PC-9 (cell line): ENCODE measurements at places on chromosomes 5 and 9. TPM values are rescaled to one million over a fixed set of nuclear protein-coding genes. Genes with fewer than 3 reads are reported as not detected.

The ACOT12 gene
- not detected in 2 replicates for total RNA-seq

The CDH18 gene
- not detected in 2 replicates for total RNA-seq

DNA sequence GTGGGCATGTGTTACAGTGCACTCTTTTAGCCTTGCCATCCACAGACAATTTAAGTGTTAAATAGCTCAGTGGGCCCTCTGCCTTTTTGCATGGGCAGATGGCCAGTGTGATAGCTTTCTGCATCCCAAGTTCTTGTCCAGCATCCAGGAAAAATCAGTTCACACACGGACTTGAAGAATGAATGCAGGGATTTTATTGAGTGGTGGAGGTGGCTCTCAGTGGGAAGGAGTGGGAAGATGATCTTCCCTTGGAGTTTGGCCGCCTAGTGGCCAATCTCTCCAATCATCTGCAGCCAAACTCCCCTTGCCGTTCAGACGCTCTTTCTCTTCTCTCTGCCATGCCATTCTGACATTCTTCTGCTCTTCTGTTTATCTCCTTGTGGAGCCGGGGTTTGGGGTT is 322.4 kb upstream of the GRAMD2B start:
- H3K27ac ChIP-seq = no peak overlapping the region
- H3K4me1 ChIP-seq = no peaks in the 10 kb centered on the region
- no peaks in the 10 kb centered on the region for H3K36me3 ChIP-seq

- H3K4me1 ChIP-seq = peaks cover 15% of the 10 kb centered on the region
- H3K27ac ChIP-seq = peak overlapping the region; percentile 23; the same call in 1 of the 2 replicates
- DNase-seq = no peak
- H3K27me3 ChIP-seq = no peaks in the 10 kb centered on the region
- H3K36me3 ChIP-seq = no peaks in the 10 kb centered on the region
- no peak overlapping the region for H3K4me3 ChIP-seq
These were observed 404.4 kb downstream of the ICE1 start for GRCh38 chr5:5826911-5827310.

DNA sequence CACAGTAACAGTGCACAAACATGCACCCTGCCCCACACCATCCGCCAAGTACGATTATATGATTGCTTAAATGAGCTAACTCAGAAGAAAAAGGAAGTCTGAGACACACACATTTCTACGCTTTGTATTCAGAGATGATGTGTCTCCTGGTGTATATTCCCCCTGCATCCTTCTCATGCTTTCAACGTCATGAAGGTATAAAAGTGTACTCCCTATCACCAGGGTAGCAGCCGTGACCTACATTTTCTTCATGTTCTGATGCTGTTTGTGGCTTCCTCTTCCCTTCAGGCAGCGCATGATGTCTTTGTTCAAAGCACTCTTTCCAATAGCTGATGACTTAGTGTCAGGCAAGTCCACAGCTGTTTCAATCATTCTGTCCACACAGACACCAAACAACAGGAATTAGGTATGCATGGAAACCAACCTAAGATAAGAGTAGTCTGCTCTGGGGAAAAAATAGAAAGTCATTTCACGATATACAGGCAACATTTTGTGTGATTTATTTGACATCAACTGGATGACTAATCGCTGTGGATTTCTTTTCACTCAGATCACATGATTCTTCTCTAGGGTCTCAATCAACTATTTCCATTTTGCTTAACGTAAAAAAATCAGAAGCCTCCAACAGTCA is 269.4 kb upstream of the PTGER4 start:
- no peak overlapping the region for H3K4me3 ChIP-seq
- no peaks in the 10 kb centered on the region for H3K27me3 ChIP-seq
- DNase-seq = peak; percentile 44
- H3K36me3 ChIP-seq = no peaks in the 10 kb centered on the region

DNA sequence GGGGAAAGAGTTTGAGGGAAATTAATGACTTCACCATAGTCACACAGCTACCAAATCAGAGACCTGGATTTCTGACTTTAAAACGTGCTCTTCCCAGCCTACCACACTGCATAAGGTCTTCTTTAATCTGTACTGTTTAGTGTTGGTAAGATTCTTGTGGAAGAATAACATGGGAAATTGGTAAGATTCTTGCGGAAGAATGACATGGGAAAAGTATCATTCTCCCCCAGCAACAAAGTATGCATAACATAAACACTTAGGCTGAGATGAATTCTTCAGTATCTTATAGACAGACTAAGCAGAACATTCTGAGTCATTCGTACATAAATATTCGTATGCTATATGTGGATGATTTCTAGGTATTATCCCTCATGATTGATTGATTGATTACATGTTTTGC is 170.4 kb downstream of the FOCAD start:
- H3K4me3 ChIP-seq = no peak overlapping the region
- DNase-seq = no peak
- H3K27me3 ChIP-seq = no peaks in the 10 kb centered on the region
- no peaks in the 10 kb centered on the region for H3K36me3 ChIP-seq
- H3K27ac ChIP-seq = no peak overlapping the region

DNA sequence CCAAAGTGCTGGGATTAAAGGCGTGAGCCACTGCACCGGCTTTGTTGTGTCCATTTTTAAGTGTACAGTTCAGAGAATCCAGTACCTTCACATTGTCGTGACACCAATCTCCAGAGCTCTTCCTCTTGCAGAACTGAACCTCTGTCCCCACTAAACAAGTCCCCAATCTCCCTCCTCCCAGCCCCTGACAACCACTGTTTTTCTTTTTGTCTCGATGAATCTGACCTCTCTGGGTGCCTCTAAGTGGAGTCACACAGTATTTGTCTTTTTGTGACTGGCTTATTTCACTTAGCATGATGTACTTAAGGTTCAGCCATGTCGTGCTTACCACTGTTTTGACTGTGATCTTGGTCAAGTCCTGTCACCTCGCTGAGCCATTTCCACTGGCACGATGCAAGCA is 1.6 kb downstream of the WDR38 start:
- H3K4me1 ChIP-seq = peaks cover 23% of the 10 kb centered on the region
- H3K36me3 ChIP-seq = peaks cover 18% of the 10 kb centered on the region

GRCh38 chr9:99826579-99826978 is 4.9 kb downstream of the NR4A3 start:
- H3K27me3 ChIP-seq = peaks cover 20% of the 10 kb centered on the region
- H3K4me1 ChIP-seq = 0 out of 2 replicates have a peak, but pooled peaks cover 14% of the 10 kb centered on the region
- H3K27ac ChIP-seq = no peak overlapping the region
- no peak overlapping the region for H3K4me3 ChIP-seq
- DNase-seq = no peak
